ENCODE measurements at places on chromosomes 6 and 20.

DNA sequence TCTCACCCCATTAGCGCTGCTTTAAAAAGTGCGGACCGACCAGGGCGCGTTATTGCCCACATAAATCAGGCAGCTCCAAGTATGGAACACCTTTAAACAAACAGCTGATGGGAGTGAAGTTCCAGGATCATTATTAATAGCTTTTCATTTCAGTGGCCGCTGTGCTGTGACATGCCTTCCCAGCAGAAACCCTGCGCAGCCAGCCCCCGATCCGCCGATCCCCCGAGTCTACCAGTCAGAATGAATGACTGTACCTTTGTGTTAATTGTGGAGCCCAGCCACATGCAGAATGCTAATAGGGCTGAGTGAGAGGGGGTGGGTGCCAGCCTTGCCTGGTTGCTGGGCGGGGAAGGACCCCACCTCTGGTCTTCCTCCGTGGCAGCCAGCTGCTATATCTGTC is 21.9 kb downstream of the CDH22 start:
- no peak for DNase-seq

DNA sequence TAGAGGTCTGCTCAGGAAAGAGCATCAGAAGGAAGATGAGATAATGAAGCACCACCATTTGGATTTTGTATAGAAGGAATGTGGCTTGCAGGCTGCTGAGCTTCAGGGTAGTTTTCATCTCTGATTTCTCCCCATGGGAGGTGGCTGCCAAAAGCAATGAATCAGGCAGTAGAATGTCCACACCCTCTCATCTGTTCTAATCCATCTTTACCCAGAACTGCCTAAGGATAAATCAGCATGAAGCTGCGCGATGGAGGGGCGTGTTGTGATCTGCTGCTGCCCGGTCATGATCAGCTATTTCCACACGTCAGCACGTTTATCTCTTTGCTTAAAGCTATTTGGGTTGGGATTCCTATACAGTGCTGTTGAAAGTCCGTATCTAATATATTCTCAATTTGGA is 295.4 kb downstream of the FOXA2 start:
- no peak for DNase-seq

DNA sequence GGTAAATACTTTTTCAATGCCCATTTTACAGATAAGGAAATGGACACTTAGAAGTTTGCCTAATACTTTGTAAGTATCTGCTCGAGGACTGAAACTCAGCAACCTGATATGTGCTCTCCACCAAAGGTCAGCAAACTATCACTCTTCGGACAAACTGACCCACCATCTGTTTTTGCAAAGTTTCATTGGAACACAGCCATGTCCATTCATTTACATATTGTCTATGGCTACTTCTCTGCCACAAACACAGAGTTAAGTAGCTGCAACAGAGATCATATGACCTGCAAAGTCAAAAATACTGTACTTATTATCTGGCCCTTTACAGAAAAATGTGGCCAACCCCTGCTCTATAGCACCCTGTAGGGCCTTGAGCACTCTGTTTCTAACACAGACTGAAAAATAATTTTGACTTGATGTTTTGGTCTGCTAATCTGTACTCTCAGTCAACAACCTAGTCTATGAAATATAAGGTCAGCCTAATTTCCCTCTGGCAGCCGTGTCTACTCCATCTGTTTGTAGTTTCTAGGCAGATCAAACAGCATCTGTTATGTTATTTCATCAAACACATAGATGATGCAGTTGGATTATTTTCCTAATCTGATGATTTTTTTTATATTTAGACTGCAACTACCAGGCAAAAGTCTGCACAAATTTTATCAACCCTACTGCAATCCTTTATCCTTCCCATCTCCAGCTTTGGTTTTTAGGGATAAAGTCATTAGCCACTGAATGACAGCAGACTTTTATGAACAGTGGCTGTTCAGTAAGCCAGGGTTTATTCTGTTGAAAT is 41.4 kb upstream of the BEND6 start:
- DNase-seq: no peak

DNA sequence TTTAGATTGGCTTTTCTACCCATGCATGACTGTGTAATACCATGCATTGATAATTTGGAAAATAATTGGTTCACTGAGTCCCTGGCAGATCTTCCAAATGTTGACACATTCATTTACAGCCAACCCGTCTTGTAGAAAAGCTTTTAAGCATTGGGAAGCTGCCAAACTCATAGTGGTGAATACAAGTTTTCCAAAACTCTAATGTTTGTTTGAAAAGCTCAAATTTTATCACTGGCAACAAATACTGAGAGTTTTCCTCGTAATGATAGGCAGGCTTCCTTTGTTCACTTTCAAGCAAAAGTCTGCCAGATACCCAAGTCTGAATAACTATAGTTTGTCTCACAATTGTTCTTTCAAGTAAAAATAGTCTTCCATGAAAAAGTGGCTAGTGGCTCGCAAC is 143.0 kb downstream of the FIG4 start:
- no peak for DNase-seq

GRCh38 chr20:24598996-24599395 is 129.6 kb downstream of the SYNDIG1 start:
- DNase-seq: no peak
